ENCODE measurements at places on chromosomes 7 and 10.

DNA sequence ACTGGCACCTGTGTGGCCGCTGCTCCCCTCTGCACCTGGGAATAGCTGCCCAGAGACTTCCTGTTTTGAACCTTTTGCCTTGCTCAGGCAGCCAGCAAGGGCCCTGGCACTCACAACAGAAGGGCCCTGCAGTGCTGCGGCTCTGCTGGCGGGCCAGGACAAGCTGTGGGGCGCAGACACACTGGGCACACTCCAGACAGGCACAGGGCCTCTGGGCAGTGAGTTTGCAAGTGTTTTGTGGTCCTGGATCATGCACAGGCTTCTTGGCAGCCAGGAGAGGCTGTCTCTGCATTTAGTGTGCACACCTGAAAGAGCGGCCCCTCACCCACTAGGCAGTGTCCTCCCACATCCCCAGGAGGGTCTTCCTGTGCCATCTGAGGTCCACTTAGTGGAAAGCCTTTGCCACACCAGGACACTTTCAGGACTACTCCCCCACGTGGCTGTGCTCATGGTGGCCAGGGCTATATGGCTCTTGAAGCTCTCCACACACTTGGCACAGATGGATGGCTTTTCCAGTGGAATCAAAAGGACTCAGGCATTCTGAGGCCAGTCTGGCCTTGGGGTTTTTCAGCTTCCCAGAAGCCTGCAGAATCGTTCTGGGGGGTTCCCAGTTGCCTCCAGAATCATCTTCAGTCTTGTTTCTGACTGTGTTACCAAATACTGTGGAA, 5.0 kb upstream of the ATP6V0E2 start:
- no peak for DNase-seq

GRCh38 chr7:21140622-21141021, 287.3 kb upstream of the SP4 start:
- no peak for DNase-seq

DNA sequence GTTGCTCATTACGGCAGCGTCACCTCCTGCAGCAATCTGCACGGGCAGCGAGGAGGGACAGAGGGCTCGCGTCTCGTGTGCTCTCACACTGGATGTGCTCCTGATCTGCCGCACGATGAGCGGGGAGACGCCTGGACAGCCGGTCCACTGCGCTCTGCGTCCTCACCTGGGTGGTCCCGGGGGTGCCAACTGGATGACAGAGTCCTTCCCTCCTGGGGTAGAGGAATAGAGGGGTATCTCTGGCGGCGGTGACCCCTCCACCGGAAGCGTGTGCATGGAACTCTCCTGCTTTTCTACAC, 3.4 kb downstream of the FAM20C start:
- no peak for DNase-seq

DNA sequence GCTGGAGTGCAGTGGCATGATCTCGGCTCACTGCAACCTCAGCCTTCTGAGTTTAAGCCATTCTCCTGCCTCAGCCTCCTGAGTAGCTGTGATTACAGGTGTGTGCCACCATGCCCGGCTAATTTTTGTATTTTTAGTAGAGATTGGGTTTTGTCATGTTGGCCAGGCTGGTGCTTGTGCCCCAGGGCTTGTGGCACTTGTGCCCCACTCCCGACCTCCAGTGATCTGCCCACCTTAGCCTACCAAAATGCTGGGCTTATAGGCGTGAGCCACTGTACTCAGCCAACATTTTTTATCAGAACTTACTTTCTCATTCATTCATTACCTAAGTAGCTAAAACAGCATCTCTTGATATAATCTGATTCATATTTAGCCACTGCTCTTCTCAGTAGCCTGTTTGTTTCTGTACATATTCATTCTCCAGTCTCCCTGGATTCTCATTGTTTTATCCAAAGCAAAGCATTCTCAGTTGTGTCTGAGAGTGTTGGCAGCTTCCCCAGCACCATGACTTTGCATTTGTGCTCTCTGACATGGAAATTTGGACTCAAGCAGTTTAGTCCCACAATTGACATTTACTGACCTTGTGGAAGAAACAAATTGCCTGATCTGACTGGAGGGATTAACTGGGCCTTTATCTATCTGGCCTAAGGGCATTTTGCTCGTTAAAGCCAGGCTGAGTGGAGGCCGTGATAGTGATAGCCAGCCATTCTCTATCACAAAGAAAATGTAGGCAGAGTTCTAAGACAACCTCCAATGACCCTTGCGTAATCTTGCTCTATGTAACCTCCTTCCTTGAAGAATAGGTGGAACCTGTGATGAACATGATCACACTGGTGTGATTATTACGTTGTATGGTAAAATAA, 44.9 kb downstream of the AKR1B15 start:
- DNase-seq = peak; percentile 95

DNA sequence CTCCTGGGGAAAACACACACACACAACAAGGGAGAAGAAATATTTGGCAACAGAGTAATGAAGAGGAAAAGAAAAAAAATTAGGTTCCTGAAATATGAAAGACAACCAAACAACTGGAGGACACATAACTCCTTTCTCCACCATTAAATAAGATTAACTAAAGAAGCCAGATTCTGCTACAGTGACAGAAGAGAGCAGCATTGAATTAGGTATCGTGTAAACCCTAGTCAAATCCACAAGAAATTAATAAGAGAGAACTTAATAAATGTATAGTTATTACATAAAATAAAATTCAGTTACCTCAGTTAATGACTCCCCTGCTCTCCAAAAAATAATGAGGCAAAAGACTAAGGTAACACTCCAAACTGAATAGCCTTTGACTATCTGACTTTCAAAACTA, 306.7 kb downstream of the CRPPA start:
- DNase-seq = no peak

DNA sequence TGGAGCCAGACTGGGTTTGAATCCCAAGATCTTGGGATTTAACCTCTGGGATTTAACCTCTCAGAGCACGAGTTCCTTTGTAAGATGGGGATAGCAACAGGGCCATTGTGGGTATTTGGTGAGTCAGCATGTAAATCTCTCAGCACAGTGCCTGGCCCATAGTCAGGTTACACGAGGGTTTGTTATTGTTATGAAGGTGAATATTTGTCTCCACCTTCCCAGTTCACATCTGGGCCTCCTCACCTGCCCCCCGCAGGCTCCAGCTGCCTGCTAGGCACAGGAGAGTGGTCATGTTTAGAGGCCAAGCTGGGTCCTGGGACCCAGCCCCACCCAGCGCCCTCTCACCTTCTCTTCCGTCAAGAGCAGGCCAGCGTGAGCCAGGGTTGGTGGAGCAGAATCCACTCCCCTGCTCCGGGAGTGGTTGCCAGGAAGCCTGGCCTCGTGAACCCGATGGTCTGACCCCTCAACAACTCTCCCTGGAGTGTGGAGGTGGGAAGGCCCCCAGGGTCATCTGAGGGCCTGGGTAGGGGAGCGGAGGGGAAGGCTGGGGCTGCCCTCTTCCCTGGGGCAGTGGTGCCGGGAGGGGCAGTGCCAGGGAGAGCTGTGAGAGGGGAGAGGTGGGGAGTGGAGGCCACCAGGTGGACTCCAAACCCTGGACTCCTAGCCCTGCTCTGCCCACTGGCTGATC, 26.0 kb downstream of the FAM241B start:
- no peak for DNase-seq

DNA sequence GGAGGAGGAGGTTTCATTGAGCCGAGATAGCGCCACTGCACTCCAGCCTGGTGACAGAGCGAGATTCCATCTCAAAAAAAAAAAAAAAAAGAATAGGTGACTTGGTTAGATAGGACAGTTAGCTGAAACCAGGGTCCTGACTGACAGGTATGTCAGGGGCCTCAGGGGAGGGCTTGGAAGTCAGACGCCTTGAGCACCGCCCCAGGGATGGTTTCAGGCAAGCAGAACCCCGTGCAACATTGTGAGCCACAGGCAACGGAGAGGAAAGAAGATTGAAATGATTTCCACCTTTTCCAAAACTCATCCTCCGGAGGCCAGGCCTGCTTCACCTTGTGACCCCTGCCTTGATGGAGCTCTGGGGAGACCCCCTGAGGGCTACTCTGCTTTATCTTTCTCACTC, 8.6 kb downstream of the UCMA start:
- no peak for DNase-seq

DNA sequence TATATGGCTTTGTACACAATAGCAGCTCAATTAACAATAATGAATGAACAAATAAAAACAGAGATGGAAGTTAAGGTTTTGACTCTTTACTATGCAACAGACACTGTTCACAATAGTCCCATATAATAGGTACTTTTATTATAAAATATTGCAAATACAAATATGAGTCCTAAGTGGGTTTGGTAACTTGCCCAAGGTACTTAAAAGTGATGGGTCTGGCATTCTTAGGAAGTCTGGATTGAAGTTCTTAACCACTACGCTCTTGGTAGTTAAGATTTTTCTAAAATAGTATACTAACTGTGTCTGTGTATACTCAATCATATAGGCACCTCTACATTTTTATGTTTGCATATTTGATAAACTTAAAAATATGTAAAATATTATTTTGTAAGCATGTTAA, 55.5 kb downstream of the HGF start:
- no peak for DNase-seq

- no peak for DNase-seq
Observed at GRCh38 chr10:27646604-27647175, 98.9 kb downstream of the MKX start.

GRCh38 chr7:112411186-112411795, 39.0 kb upstream of the IFRD1 start:
- no peak for DNase-seq

GRCh38 chr7:522071-522950, 2.7 kb upstream of the PDGFA start:
- DNase-seq = no peak

DNA sequence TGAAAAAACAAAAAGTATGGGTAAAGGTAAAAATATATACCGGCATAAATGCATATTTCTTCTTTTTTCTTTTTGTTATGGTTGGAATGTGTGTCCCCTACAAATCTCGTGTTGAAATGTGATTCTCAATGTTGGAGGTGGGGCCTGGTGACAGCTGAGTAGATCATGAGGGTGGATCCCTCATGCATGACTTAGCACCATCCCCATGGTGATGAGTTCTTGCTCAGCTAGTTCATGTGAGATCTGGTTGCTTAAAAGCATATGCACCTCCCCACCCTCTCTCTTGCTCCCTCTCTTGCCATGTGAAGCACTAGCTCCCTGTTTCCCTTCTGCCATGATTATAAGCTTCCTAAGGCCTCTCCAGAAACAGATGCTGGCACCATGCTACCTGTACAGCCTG, 93.3 kb downstream of the HYCC1 start:
- DNase-seq = no peak

GRCh38 chr10:18254692-18255091, 114.5 kb downstream of the CACNB2 start:
- no peak for DNase-seq

DNA sequence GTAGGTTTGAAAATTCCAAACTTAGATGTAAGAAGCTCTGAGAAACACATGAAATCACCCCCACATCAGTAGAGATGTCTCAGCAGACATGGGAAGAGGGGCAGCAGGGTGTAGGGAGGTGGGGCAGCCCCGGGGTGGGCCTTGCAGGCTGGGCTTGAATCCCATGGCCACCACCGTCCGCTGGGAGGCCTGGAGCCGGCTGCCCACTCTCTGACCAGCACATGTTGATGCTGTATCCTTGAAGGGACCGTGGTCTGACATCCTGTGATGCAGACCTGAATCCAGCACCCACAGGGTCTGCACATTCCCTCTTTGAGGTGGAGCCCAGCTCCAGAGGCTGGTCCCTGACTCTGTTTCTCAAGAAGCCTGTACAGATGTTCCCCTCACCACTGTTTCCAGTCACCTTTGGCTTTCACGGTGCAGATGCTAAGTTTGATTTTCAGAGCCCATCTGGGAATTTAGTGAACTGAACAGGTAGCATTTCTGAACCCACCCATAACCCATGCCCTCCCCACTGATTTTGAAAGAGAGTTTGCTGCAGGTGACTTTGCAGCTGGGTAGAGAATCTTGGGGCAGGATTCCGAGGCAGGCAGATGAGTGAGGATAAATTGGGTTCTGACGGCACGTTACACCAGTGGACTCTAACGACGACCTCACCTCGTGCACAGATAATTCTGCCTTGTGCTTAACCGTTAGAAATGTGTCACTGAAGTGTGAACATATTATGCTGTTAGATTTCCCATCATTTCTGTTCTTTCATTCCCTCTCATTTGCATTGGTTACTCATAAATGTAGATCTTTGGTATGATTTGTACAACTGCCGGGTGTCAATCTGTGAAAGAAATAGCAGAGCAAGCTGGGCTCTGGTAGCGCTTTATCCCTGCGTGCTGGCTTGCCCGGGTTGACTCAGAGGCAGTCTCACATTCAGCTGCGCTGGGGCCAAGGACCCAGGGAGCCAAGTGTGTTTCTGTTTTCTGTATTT, 45.7 kb downstream of the IKZF1 start:
- DNase-seq = no peak

Data from AG09319 (cell line).